ENCODE measurements at places on chromosomes 3 and 15. TPM values are rescaled to one million over a fixed set of nuclear protein-coding genes. Genes with fewer than 3 reads are reported as not detected.

- H3K36me3 ChIP-seq = no peaks in the 10 kb centered on the region
- no peak overlapping the region for H3K4me3 ChIP-seq
- DNase-seq = no peak
- H3K4me1 ChIP-seq = no peaks in the 10 kb centered on the region
- peak overlapping the region; percentile 20 for H3K27ac ChIP-seq
Measured at GRCh38 chr3:183202004-183202722, 39.6 kb upstream of the LAMP3 start.

DNA sequence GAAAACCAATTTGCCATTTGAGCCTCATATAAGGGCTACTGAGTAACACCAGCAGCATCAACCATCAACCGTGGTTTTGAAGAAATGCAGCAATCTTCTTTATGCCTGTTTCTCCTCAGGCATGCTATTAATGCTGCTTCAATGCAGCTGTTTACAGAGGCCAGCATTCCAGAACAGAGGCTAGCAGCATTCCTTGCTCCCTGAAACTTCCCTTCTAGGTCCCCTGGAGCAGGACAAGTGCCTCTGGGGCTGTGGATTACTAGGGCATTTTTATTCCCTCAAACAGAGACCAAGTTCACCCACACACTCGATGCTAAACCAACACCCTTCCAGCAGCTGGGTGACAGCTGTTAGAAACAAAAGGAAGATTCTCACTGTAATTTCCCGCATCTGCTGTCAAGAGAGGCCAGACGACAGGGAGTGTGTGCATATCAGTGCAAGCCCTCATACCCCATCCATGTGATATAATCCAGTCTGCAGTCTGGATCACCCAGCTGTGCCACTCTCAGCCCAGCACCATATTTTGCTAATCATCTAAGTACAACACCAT, 57.5 kb downstream of the HOMER2 start:
- no peak for DNase-seq
- no peaks in the 10 kb centered on the region for H3K27me3 ChIP-seq
- H3K27ac ChIP-seq = no peak overlapping the region
- no peaks in the 10 kb centered on the region for H3K4me1 ChIP-seq
- no peaks in the 10 kb centered on the region for H3K36me3 ChIP-seq
- H3K4me3 ChIP-seq = no peak overlapping the region

DNA sequence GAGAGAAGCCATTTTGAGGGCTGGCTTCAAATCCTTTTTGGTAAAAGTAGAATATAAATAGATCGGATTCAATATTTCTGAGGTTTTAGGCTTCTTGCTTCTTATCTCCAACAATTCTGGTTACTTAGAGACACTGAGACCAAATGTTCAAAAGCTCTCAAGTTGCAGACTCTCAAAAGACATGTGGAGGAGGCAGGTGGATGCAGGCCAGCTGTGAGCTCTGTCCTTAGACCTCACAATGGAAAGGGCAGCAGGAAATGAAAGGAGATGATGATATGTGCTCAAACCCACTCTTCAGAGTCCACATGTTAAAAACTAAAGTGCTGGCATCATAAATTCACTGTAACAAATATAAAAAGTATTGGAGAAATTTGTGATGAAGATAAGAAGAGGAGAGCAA, 424.9 kb upstream of the ALCAM start:
- no peak for DNase-seq
- no peak overlapping the region for H3K27ac ChIP-seq
- no peaks in the 10 kb centered on the region for H3K4me1 ChIP-seq

GRCh38 chr3:71253169-71253568, 330.4 kb downstream of the FOXP1 start:
- H3K4me1 ChIP-seq = peaks cover 15% of the 10 kb centered on the region
- H3K27me3 ChIP-seq = no peaks in the 10 kb centered on the region
- H3K27ac ChIP-seq = no peak overlapping the region
- DNase-seq = no peak
- H3K36me3 ChIP-seq = peaks cover 4% of the 10 kb centered on the region
- H3K4me3 ChIP-seq = no peak overlapping the region

DNA sequence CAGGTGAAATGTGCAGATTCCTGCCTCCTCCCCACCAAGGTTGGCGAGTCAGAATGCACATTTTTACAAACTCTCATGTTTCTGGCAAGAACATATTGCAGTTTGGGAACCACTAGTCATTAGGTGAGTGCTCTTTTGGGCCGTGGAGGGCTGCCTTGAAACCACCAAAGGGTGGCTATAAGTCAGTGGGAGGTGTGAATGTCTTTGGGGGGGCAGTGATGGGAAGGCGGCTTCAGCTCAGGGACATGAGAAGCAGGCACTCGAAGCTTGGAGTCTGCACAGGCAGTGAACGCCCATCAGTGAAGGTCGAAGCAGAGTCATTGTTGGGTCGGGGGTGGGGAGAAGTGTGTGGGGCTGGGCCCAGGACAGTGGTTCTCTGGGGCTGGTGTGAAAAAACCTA, 1.1 kb downstream of the NOX5 start:
- no peak for DNase-seq
- no peaks in the 10 kb centered on the region for H3K36me3 ChIP-seq
- H3K27me3 ChIP-seq = no peaks in the 10 kb centered on the region
- no peak overlapping the region for H3K4me3 ChIP-seq
- no peaks in the 10 kb centered on the region for H3K4me1 ChIP-seq

- no peak overlapping the region for H3K4me3 ChIP-seq
- H3K27ac ChIP-seq = no peak overlapping the region
- H3K36me3 ChIP-seq = no peaks in the 10 kb centered on the region
- no peak for DNase-seq
Measured at GRCh38 chr3:65200310-65200970, 512.6 kb upstream of the ADAMTS9 start.

The NR1I2 gene
- 0.35 TPM for total RNA-seq

The BFSP2 gene
- not detected for total RNA-seq

DNA sequence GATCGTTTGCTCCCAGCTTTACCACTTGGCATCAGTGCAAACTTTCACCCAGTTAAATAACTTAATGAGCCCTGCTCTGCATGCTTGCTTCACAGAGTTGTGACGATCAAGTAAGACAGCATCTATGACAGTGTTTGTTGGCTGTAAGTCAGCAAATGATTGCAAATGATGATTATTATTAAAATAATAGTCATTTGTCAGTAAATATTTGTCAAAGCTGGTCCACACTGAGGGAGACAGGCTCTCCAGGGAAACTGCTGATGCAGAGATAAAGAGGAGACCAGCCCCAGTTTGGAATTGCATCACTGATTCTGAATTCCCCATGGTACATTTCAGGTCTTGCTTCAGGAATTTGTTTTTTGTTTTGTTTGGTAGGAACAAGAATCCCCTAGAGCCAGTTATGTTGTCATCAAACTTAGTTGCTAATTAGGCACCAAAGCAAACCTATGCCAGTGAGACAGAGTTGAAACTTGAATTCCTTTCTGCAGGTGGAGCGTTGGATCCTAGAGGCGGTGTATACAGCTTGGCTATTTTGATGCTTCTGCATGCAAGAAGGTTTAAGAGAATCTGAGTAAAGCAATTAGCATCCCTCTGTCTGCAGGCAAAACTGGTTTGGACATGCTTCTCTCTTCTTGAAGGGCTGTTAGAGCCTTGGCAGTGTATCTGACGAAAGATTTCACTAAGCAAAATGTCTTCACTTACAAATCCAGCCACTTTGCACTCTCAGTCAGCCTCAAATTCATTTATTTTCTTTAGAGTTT, 338.6 kb upstream of the TPRG1 start:
- no peak overlapping the region for H3K4me3 ChIP-seq
- H3K36me3 ChIP-seq = no peaks in the 10 kb centered on the region
- no peaks in the 10 kb centered on the region for H3K27me3 ChIP-seq
- no peak overlapping the region for H3K27ac ChIP-seq
- peaks cover 6% of the 10 kb centered on the region for H3K4me1 ChIP-seq

GRCh38 chr15:98421419-98422129, 226.8 kb upstream of the IGF1R start:
- peak; percentile 37 for DNase-seq
- peaks cover 16% of the 10 kb centered on the region for H3K4me1 ChIP-seq
- no peak overlapping the region for H3K27ac ChIP-seq
- H3K4me3 ChIP-seq = peak overlapping the region; percentile 25

GRCh38 chr3:194497799-194498575, 11.2 kb upstream of the ATP13A3 start:
- no peak overlapping the region for H3K4me3 ChIP-seq
- H3K4me1 ChIP-seq = peaks cover 3% of the 10 kb centered on the region
- H3K27me3 ChIP-seq = no peaks in the 10 kb centered on the region
- no peak overlapping the region for H3K27ac ChIP-seq
- H3K36me3 ChIP-seq = no peaks in the 10 kb centered on the region
- no peak for DNase-seq

GRCh38 chr15:101625980-101626379, 26.2 kb downstream of the TM2D3 start:
- no peak overlapping the region for H3K4me3 ChIP-seq
- DNase-seq = no peak
- H3K4me1 ChIP-seq = no peaks in the 10 kb centered on the region
- no peaks in the 10 kb centered on the region for H3K27me3 ChIP-seq
- no peak overlapping the region for H3K27ac ChIP-seq

The FYCO1 gene
- 37.3 TPM for total RNA-seq

The RHO gene
- 0.10 TPM for total RNA-seq

- DNase-seq = no peak
- no peak overlapping the region for H3K27ac ChIP-seq
- H3K36me3 ChIP-seq = peaks cover 3% of the 10 kb centered on the region
- no peak overlapping the region for H3K4me3 ChIP-seq
- H3K27me3 ChIP-seq = no peaks in the 10 kb centered on the region
Measured at GRCh38 chr15:70210528-70210927, 112.8 kb upstream of the TLE3 start.

GRCh38 chr3:119173325-119173724, at the start of gene UPK1B:
Gene UPK1B (plus strand): TSS chr3:119173598. CDS start chr3:119186742, 13,144 bp downstream.
- no peaks in the 10 kb centered on the region for H3K27me3 ChIP-seq
- no peak within 1 kb of the TSS for H3K4me3 ChIP-seq
- no peak within 1 kb of the TSS for H3K27ac ChIP-seq
- no peaks in the 10 kb centered on the region for H3K4me1 ChIP-seq
- H3K36me3 ChIP-seq = no peaks in the 10 kb centered on the region

GRCh38 chr3:55735976-55736375, 248.9 kb upstream of the WNT5A start:
- no peaks in the 10 kb centered on the region for H3K36me3 ChIP-seq
- H3K4me3 ChIP-seq = no peak overlapping the region
- no peak overlapping the region for H3K27ac ChIP-seq

GRCh38 chr15:49624056-49624455, 3.2 kb downstream of the DTWD1 start:
- no peak for DNase-seq
- no peak overlapping the region for H3K27ac ChIP-seq
- no peaks in the 10 kb centered on the region for H3K27me3 ChIP-seq
- peaks cover 3% of the 10 kb centered on the region for H3K36me3 ChIP-seq

The NRG4 gene
- 0.09 TPM for total RNA-seq

DNA sequence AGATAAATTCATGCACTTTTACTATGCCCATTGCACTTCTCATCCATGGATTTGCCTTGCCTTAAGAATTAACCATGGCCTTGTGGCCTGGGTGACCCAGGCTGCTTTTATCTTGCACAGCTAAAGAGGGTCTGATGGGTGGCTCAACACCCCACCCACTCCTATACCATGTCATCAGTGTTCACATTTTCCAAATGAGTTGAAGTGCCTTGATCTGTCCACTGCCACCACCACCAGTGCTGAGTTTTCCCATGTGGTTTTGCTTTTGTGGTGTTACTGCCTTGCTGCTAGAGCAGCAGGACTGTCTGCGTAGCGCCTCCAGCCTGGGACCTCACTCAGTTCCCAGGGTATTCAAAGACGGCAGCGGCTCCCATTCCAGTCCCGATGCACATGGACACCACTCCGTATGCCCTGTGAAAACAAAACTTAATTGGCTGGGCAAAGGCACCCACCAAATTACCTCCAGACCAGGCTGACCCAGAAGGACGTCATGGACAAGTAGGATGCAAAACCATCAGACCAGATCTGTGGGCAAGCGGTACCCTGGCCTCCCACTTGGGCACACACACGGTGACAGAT, 14.1 kb downstream of the ACAA1 start:
- peaks cover 66% of the 10 kb centered on the region for H3K36me3 ChIP-seq
- H3K4me1 ChIP-seq = peaks cover 4% of the 10 kb centered on the region
- no peaks in the 10 kb centered on the region for H3K27me3 ChIP-seq
- H3K27ac ChIP-seq = no peak overlapping the region

DNA sequence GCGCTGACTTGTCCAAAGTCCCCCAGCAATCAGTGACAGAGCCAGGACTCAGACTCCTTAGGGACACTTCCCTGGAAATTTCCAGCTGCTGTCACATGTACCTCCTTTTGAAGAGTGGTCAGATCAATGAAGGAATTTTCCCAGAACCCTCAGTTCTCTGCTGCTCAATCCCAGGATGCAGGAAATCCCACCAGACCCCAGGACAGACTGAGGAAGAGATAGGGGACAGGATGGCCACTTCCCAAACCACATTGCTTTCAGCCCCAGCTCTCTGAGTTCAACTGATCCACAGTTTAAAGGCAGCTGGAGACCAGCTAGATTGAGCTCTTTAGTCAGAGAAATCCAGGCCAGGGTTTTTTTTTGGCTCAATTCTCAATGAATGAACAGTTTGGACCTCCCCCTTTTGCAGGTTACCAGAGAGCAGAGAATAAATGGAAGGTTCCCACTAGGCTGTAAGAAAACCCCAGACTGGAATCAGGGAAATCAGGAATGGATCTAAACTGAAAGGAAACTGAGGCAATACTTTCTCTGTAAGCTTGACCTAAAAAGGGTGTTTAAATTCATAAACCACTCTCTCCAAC, 1.5 kb downstream of the CYP1A1 start:
- H3K4me1 ChIP-seq = peaks cover 15% of the 10 kb centered on the region
- DNase-seq = no peak
- no peak overlapping the region for H3K27ac ChIP-seq
- H3K4me3 ChIP-seq = no peak overlapping the region
- peaks cover 9% of the 10 kb centered on the region for H3K27me3 ChIP-seq

DNA sequence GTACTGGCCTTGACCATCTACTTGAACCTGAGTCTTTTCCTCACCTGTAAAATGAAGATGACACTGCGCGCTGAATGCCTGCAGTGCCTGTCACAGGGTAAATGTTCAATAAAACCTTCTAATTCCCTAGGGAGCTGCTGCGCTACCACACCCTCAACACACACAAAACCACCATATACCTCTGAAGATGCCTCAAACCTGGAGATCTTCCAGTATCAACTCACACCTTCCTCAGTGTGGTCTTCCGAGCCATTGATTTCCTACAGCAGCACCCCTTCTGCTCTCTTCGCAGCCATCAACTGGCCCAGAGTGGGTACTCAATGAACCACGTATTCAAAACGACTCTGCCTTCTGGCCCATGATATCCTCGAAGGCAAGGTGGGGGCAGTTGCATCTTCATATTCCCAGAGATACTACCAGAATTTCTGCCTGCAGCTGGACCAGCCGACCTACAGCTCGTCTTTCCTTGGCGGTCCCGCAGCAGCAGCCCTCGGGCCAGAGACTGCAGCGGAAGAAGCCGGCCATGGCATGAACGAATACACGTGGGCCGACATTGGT, 695 bp downstream of the RPL32 start:
- peaks cover 43% of the 10 kb centered on the region for H3K36me3 ChIP-seq
- peak overlapping the region; percentile 98 for H3K27ac ChIP-seq
- no peak for DNase-seq
- peak overlapping the region; percentile 89 for H3K4me3 ChIP-seq
- H3K27me3 ChIP-seq = no peaks in the 10 kb centered on the region
- peaks cover 39% of the 10 kb centered on the region for H3K4me1 ChIP-seq

The LRRC49 gene
- 0.69 TPM for total RNA-seq

The ALS2CL gene
- total RNA-seq = 25.3 TPM

The CCR9 gene
- 8.1 TPM for total RNA-seq

- H3K27ac ChIP-seq = no peak overlapping the region
- H3K36me3 ChIP-seq = no peaks in the 10 kb centered on the region
- H3K4me3 ChIP-seq = no peak overlapping the region
- H3K4me1 ChIP-seq = no peaks in the 10 kb centered on the region
- no peak for DNase-seq
- H3K27me3 ChIP-seq = no peaks in the 10 kb centered on the region
Measured at GRCh38 chr3:29805757-29806156, 524.9 kb downstream of the RBMS3 start.
